GM13976 (cell line): ENCODE measurements at places on chromosomes 1 and 21.

GRCh38 chr1:86798608-86799291, 94.4 kb downstream of the SH3GLB1 start:
- no peak for DNase-seq

- DNase-seq, result no peak
Measured at GRCh38 chr1:10975567-10976326, 36.7 kb upstream of the TARDBP start.

DNA sequence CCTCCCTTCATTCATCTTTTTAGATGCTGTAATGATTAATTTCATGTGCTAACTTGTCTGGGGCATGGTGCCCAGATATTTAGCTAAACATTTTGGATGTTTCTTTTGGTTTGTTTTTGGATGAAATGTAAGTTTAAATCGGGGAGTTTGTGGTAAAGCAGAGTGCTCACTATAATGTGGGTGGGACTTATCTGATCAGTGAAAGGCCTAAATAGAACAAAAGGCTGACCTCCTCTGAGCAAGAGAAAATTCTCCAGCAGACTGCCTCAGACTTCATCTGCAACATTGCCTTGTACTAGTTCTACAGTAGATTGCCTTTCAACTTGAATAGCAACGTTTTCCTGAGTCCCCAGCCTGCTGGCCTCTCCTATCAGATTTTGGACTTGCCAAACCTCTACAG, 183.6 kb downstream of the S1PR1 start:
- DNase-seq, result no peak

DNA sequence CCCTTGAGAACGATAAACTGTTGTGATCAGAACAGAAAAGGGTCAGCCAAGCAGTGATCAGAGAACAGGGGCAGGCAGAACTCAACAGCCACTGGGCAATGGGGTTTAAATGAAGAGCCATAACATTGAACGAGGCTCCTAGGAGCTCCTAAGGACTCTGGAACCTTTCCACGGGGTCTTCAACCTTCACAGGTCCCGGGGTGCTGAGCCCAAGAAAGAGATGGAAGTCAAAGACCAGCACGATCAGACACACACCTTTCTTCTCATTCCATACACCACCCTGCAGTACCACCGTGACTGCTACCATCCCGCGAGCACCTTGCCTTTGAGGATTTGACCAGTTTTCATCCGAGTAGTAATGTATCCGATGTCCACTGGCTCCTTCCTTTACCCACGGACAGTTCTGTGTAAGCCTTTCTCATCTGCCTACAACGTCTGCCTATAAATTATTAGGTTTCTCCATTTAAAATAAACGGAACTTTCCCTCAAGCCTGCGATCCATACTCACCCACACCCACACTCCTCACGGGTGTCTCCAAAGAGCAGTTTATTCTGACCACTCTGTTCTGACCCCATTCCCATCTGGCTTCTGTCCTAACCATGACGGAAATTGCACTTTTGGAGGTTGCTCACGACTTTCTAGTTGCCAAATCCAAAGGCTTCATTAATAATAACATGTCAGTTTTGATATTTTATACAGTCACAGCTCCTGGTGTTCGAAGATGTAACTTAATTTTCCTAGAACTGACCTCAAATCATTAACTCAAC, 16.8 kb upstream of the HHAT start:
- DNase-seq, result no peak

DNA sequence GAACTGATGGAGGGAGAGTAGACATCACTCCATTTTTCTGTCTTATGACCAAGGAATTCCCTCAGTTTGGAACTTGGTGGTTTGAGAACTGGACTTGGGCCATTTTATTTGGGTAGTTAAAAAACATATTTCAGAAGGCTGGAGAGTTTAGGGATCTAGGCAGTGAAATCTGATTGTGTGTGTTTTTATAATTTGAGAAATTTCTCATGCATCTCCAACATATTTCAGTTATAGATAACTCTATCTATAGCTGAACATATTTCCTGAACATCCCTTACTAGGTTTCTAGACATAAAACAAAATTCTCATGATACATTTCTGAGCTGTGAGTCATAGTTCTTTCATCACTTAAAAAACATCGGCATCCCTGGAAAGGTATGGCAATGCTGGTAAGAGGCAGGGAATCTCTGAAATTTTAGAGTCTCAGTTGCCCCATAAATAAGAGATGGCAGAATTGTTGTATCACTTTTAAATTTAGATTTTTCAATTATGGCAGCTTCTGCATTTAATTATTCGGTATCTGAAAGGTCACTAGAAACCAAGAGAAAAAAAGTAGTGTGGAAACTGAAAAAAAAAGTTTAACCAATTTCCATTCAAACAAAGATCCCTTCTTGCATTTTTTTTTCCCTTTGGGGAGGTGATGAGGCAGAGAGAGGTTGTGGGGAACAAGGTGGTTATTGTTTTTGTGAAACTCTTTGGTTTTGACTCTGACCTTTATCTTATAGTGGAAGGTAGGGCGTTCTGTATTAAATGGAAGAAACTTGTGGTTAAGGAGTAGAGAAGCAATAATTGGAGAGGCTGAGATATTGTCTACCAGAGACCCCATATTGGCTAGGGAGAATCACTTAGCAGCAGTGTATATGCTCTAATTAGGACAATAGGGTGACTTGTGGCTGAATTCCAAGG, 102.9 kb downstream of the FASLG start:
- no peak for DNase-seq

- DNase-seq, result no peak
Measured at GRCh38 chr1:19262047-19262446, 10.4 kb downstream of the MRTO4 start.

DNA sequence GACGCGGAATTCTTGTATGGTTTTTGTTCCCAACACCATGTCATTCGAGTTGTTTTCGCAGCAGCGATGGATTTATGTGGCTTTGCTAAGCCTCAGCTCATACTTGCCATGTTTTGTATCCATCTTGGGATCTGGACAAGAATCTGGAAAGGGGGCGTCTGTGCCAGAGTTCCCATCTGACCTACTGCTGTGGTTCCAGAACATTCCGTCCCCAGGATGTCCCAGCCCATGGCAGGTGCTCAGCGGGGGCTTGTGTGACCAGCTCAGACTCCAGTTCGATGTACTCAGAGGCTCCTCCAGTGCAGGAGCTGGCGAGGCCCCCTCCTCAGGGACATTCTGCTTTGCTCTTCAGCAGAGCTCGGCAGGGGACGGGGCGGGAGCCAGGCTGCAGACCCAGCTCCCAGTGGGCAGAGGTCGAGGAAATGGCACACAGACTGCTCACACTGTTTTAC, 24.0 kb upstream of the ADARB1 start:
- no peak for DNase-seq

DNA sequence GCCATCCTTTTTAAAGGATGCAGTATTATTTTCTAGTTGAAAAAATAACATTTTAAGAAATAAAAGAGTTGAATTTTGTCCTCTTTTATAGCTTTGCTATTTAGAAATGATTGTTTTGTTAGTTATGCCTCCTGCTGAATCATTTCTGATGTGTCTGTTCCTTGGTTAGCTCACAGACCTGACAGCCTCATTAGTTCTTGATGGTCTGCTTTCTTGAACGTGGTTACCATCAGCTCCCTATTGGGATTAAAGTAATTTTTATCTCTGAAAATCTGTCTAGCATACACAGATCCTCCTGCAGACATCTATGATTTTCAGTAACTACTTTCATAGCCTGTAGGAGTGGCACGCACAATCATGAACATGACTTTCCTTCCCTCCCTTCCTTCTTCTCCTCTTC, 447.6 kb upstream of the B3GALT2 start:
- no peak for DNase-seq

GRCh38 chr1:236468625-236469024, 55.2 kb upstream of the LGALS8 start:
- DNase-seq, result no peak

DNA sequence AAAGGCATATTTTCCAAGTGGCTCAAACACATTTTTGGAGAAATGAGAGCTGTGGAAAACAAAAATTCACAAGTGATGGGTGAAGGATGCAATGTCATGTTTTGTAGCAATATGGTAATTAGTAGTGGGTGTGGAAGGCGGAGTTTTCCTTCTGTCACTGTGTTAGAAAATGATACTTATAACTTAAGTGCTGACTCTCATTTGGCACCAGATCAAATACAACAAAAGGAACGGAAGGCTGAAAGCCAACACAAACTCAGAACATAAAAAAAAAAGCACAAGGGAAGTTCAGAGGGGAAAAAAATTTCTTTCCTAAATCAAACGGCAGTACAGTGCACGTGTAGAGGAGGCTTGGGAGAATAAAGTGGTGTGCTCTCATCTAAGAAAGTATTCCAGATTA, at the start of gene TNFSF18:
Gene TNFSF18 (minus strand): TSS at position 77 of the 400 bp plus-strand sequence. CDS start 45 bp downstream, at position 32.
- DNase-seq, result no peak

- DNase-seq, result no peak
Measured at GRCh38 chr1:98045767-98046641, 125.2 kb upstream of the DPYD start.

DNA sequence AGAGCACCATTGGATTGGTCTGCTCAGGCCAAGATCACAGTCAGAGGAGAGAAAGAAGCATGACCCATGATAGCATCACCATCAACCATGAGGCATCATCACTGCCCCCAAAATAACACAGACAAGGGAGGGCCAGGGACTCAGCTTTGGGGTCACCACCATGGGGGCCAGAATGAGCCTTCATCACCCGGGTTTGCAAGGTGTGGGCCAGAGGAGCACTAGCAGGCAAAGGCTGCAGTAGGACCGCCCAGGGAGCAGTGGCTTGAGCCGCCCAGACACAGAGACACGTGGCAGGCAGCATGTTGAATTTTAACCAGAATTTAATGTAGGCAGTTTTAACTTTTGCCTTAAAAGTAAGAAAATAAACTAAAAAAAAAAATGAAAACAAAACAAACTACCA, 53.7 kb upstream of the TMPRSS2 start:
- DNase-seq, result no peak

DNA sequence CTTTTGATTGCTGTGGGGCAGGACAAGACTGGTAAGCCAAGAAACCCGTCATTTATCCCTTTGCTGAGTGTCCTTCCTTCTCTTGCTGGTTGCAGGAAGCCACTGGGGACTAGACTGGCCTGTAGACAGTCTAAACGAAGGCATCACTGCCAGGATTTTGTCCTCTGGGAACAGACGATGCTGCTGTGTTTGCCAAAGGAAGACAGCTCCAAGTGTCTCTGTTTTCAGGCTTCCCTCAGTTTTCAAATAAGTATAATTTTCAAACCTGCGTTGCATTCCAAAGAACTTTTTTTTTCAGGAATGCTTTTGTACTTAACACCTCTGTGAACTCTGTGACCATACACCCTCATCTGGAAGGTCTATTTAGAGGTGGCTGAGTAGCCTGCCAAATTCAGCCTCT, 269.4 kb downstream of the HLX start:
- DNase-seq, result no peak

GRCh38 chr21:17775431-17776126, 43.6 kb downstream of the C21orf91 start:
- peak; percentile 30 for DNase-seq

DNA sequence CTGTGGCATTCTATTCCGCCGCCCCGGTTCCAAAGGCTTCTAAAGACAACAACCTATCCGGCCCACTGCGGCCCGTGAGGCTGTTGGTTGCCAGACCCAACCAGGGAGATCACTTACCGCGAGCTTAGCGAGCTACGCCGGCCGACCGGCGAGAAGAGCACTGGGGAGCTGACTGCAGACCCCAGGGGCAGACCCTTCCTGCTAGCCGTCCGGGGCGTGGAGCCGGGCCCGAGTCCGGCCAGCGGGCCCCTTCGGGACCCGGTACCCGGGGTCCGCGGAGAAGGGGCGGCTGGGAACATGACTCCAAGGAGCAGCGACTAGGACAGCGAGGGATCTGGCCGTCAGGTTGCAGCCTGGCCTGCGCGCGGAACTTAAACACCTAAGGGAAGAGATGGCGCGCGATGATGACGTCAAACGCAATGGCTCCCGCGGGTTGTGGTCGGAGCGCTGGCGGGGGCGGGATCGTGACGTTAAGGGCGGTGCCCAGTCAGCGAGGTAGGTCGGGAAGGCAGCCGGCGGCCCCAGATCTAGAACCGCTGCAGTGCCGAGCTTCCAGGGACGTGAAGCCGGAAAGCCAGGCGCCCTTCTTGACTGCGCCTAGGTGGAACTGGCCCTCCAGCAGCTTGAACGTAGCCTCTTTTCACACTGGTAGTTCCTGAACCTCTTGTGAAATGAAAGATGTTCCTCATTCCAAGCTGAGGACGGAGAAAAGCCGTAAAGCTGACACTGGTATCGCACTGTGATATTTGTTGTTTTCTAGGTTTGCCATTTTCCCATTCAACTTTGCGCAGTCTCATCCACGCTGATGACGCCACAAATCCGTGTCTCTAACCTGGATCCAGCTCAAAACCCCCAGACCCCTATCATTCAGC, at the start of gene NUP133:
Gene NUP133 (minus strand): TSS at position 391 of the 872 bp plus-strand sequence. CDS start 92 bp downstream, at position 299.
- peak; percentile 94 for DNase-seq

DNA sequence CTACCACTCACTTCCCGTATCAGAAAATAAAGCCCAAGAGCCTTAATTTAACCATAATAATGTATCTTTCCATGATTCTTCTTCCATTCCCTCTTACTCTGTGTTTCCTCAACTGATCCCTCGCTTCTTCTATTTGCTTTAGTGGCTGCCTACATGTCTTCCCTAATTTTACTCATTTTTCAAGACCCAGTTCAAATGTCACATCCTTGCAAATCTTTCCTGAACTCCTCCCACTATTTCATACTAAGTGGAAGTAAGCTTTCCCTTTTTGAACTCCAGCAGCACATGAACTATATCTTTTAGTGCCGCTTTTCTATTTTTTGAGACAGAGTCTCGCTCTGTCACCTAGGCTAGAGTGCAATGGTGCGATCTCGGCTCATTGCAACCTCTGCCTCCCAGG, 3.8 kb upstream of the NFYC start:
- no peak for DNase-seq

DNA sequence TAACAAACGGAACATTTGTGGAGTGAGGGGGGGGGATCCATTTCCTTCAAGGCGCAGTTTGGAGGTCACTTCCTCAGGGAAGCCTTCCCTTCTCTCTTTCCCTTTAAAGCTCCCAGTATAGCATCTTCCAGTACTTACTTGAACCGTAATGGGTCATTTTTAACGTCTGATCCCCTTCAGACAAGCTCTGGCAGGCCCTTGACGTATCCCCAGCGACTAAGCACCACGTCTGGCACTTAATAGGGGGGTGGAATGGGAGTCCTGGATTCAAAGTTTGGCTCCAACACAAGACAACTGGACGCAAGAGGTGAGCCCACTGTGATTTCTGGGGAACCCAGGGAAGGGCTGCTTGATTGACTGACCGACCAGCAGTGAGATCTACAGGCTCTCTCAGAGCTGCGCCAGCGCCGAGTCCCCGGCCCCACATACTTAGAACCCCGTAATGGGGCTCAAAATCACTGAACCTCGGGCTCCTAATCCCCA, 441 bp downstream of the YARS1 start:
- DNase-seq, result no peak

- no peak for DNase-seq
Measured at GRCh38 chr1:89905395-89906058, 84.7 kb downstream of the LRRC8D start.
